Choroid plexus epithelial cell (primary cell): ENCODE measurements at places on chromosomes 12 and 14.

DNA sequence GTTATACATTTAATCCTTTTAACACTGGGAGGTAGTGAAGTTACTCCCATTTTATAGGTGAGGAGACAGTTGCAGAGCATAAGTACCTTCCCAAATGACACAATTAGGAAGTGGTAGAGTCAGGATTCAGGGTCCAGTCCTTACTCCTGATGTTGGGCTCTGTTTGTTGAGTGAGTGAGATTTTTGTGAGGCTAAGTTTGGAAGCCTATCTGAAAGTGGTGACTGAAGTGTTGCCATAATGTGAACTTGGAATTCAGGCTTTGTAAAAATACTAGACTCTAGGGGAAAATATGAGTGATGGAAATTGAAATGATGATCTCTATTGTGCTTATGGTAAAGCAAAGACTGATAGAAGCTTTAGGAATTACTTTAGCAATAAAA, 2.2 kb downstream of the NUDT4 start:
- DNase-seq: no peak

- DNase-seq: peak; percentile 91
Measured at GRCh38 chr12:6341417-6342139, at the start of gene TNFRSF1A. Gene TNFRSF1A, minus strand, starts transcription at chr12:6342076. Its CDS starts 262 bp downstream, at chr12:6341814.

- DNase-seq: no peak
Measured at GRCh38 chr12:103456006-103456405, 39.8 kb downstream of the C12orf42 start.

GRCh38 chr14:54567639-54568561, 972 bp downstream of the SAMD4A start:
- DNase-seq: peak; percentile 63

- peak; percentile 74 for DNase-seq
Measured at GRCh38 chr14:85487215-85487614, 42.7 kb upstream of the FLRT2 start.

- no peak for DNase-seq
Measured at GRCh38 chr14:102058961-102059360, 27.9 kb downstream of the HSP90AA1 start.

DNA sequence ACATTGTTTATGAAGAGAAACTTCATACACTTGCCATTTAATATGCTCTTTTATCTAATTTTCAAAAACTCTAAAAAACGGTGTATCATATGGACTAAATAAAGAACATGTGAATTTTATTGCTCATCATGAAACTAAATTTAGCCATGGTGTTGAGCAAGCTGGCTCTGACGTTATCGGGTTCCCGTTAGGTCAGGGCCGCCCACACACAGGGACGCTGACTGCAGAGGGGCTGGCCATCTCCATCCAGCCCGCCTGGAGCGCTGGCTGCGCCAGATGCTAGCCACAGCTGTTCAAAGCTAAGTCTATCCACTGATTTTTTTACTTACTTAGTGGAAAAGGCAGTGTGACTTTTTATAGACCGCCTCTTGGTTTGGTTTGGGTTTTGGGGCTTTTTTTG, 36.5 kb upstream of the DYNC1H1 start:
- DNase-seq: peak; percentile 99

- no peak for DNase-seq
Measured at GRCh38 chr14:82431031-82431430, 897.4 kb upstream of the SEL1L start.

- peak; percentile 5 for DNase-seq
Measured at GRCh38 chr14:70713511-70713916, 71.8 kb downstream of the TTC9 start.

DNA sequence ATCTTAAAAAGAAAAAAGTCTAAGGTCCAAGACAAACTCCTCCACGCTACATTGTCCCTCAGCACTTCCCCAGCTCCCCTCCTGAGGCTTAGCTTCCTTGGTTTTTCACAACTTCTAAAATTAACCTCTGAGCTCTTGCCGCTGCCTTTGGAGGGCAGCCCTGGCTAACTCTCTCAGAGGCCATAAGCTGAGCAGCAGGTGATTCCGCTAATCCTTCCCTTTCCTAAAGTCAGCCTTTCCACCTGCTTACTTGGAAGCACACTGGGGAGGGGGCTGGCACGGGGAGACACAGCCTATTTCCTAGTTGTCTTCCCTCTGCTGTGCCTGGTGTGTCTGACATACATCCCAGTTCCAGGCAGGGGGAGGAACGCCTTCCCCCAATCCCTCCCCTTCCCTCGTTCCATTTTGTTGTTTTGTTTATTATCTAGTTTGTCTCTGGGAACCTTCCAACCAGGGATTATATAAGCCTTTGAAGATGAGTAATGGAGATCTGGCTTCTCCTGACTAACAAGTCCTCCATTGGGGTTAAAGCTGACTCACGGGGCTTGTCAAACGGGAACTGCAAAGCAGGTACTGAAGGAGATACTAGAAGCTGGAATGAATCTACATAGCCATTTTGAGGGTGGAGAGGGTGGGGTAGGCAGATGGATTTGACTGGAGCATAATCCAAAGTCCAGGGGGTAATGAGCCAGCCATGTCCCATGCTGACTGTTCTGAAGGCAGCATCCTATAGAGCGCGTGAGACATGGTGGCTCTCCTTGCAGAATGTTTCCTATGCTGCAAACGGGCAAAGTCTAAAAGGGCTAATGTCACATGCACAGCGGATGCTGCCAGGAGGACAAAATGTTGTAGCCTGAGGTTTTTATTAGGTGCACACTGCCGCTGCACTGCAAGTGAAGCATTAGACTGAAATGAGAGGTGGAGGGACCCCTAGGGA, 230.8 kb downstream of the FOXN3 start:
- peak; percentile 72 for DNase-seq

GRCh38 chr14:66476964-66477363, 9.2 kb upstream of the CCDC196 start:
- DNase-seq: peak; percentile 52

DNA sequence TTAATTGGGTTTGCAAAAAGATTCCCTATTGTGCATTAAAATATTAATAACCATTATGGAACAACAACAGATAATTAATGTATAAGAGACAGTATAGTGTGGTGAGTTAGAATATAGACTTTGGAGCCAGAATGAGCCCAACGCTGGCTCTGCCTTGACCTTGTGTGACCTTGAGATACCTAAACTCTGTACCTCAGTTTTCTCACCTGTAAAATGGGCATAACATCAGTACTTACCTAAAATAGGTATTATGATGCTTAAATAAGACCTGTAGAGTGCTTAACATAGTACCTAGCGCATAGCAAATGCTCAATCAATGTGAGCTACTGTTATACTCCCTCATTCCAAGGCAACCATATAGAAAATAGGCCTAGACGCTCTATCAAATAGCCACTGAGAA, 90.9 kb upstream of the TTC7B start:
- no peak for DNase-seq

DNA sequence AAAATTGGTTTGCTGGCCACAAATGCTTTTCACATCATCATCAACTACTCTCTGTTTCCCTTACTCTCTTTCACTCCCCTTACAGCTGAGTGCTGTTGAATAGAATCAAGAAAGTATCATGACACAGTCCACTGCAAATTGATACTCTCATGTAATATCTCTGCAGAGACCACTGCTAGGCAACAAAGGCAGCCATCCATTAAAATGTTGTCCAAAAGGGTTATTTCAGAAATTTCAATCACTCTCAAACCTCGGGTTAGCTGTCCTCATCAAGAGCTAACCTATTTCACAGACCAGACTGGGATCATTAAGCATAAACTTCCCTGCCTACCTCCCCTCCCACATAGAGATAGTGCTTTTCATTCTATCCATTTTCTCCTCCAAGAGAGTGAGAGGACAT, 186.7 kb downstream of the PLCZ1 start:
- DNase-seq: no peak

DNA sequence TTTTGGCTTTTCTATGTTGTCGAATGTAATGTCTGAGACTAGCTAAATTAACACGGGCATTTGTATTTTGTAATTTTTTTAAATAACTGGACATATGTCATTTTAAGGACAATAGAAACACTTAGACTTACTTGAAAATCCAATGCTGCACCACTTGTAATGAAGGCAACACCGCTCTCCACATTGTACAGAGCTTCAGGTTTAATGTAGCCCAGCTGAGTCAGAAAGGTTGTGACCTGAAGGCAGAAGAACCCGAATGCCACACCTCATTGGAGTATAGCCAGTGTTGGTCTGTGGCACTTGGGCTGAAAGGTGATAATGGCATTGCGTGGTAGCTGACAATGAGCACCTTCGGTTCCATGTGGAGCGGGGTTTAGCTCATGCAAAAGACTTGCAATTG, 79.3 kb downstream of the KICS2 start:
- DNase-seq: no peak
